Liver (tissue), 10 donors: ENCODE measurements at places on chromosomes 2 and 18. TPM values are rescaled to one million over a fixed set of nuclear protein-coding genes. Genes with fewer than 3 reads are reported as not detected.
A peak's percentile ranks its signal among the peaks of the same experiment; 100 is the strongest.

- no peaks in the 10 kb centered on the region for H3K27me3 ChIP-seq
- H3K27ac ChIP-seq: no peak overlapping the region
- no peak overlapping the region for H3K4me3 ChIP-seq
- H3K36me3 ChIP-seq: no peaks in the 10 kb centered on the region
- no peaks in the 10 kb centered on the region for H3K4me1 ChIP-seq
- DNase-seq: no peak
These were observed 182.0 kb upstream of the HNRNPA3 start for GRCh38 chr2:177030451-177031105.

- no peak overlapping the region for H3K4me3 ChIP-seq
- H3K4me1 ChIP-seq: no peaks in the 10 kb centered on the region
- DNase-seq: no peak
- no peaks in the 10 kb centered on the region for H3K27me3 ChIP-seq
- no peak overlapping the region for H3K27ac ChIP-seq
- H3K36me3 ChIP-seq: no peaks in the 10 kb centered on the region
These were observed 19.6 kb upstream of the REL start for GRCh38 chr2:60861736-60862135.

DNA sequence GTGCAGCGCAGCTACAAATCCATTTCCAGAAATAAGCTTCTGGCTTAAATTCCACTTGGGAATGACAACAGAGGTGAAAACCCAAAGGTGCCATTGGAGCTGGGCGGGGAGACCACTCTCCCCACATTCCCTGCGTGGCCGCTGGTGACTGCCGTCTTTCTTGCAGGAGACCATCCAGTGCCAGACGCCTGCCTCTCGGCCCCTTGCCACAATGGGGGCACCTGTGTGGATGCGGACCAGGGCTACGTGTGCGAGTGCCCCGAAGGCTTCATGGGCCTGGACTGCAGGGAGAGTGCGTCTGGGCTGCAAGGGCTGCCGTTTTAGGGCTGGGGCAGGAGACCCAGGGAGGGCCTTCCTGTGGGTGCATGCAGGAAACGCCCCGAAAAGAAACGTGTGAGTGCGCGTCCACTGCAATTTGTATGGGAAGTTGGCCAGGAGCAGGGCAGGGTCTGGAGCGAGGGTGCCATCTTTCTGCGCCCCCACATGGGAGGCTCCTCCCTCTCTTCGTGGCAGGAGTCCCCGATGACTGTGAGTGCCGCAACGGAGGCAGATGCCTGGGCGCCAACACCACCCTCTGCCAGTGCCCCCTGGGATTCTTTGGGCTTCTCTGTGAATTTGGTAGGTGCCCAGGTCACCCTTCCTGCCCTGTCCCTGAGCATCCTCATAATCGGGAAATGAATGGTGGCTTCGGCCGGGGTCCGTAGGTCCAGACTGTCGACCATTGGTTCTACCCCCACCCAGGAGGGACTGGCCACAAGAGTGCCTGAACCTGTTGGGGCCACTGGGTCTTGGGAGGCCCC is 49.9 kb downstream of the SNED1 start:
- H3K4me1 ChIP-seq: no peaks in the 10 kb centered on the region
- no peak for DNase-seq
- H3K36me3 ChIP-seq: peaks cover 2% of the 10 kb centered on the region
- H3K4me3 ChIP-seq: no peak overlapping the region

DNA sequence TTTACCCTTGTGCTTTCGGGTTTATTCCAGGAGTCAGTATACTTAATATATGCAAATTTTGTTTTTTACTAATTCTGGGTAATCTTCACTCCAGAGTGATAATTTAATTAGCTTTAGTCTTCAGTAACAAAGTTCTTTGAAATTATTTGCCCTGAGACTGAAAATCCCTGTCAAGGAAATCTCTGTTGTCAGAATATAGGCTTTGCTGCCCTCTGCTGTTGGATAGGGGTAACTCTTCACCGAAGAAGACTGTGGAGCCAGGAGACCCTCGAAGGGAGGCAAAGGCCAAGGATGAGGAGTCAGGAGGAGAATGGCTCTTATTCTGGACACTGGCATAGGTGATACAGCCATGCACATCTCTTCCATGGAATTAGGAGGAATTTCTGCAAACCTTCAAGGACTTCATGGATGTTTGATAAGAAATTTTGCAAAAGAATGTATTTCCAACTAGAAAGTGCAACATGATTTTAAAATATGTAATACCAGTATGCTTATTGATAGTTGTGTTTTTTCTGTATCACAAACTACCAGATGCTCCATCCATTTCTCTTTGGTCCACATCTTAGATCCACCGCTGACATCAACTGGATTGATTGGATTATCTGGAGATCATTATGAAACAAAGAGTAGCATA is 182.3 kb downstream of the RDH14 start:
- H3K4me1 ChIP-seq: no peaks in the 10 kb centered on the region
- H3K4me3 ChIP-seq: no peak overlapping the region
- H3K36me3 ChIP-seq: peaks cover 1% of the 10 kb centered on the region
- H3K27me3 ChIP-seq: no peaks in the 10 kb centered on the region
- no peak for DNase-seq
- H3K27ac ChIP-seq: no peak overlapping the region

- H3K4me3 ChIP-seq: no peak overlapping the region
- H3K4me1 ChIP-seq: no peaks in the 10 kb centered on the region
- no peaks in the 10 kb centered on the region for H3K27me3 ChIP-seq
- H3K27ac ChIP-seq: no peak overlapping the region
These were observed 103.2 kb downstream of the CTIF start for GRCh38 chr18:48641981-48642380.

GRCh38 chr2:199693861-199694260 is 157.1 kb downstream of the FTCDNL1 start:
- no peak overlapping the region for H3K27ac ChIP-seq
- no peaks in the 10 kb centered on the region for H3K27me3 ChIP-seq
- no peaks in the 10 kb centered on the region for H3K36me3 ChIP-seq
- no peak for DNase-seq
- H3K4me1 ChIP-seq: no peaks in the 10 kb centered on the region
- H3K4me3 ChIP-seq: no peak overlapping the region

- H3K27ac ChIP-seq: no peak overlapping the region
- no peaks in the 10 kb centered on the region for H3K36me3 ChIP-seq
- H3K4me3 ChIP-seq: no peak overlapping the region
- no peaks in the 10 kb centered on the region for H3K27me3 ChIP-seq
- peaks cover 7% of the 10 kb centered on the region for H3K4me1 ChIP-seq
These were observed 7.5 kb downstream of the SLC11A1 start for GRCh38 chr2:218389333-218390150.

- H3K27me3 ChIP-seq: no peaks in the 10 kb centered on the region
- H3K27ac ChIP-seq: no peak overlapping the region
- no peak for DNase-seq
These were observed 907.2 kb upstream of the CDH2 start for GRCh38 chr18:29084120-29084519.

GRCh38 chr2:239953418-239954061 is 71.6 kb downstream of the NDUFA10 start:
- no peaks in the 10 kb centered on the region for H3K27me3 ChIP-seq
- H3K4me1 ChIP-seq: no peaks in the 10 kb centered on the region
- H3K27ac ChIP-seq: no peak overlapping the region

DNA sequence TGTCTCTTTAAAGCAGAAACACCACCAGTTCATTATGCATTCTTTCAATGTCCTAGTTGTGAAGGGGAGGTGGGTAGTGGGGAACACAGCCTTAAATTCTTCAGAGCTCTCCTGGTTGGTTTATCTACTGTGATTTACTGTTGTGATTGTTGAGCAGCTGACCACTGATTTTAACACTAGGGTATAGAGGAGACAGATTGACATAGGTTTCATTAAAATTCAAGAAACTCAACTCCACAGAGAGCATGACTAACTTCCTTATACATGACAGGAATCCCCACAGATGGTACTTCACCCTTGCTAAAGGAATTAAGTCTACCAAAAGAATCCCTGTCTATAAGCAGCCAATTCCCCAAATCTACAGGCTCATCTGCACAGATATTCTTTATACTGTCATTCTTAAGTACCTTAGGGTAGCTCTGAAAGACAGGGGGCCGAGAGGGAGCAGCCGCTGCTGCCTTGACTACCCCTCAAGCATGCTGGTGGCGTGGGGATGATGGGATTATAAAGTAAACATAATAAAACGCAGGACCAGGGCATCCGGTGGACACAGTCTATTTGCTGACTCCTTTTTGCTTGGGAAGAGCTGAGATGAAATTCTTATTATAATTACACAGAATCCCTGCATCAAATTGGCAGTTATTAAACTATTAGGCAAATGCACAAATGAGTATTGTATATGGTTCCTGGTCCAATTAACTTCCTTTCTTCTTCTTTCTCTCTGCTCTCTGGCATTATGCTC is 1377.6 kb upstream of the PIK3C3 start:
- no peak overlapping the region for H3K4me3 ChIP-seq
- no peaks in the 10 kb centered on the region for H3K27me3 ChIP-seq
- no peak for DNase-seq

DNA sequence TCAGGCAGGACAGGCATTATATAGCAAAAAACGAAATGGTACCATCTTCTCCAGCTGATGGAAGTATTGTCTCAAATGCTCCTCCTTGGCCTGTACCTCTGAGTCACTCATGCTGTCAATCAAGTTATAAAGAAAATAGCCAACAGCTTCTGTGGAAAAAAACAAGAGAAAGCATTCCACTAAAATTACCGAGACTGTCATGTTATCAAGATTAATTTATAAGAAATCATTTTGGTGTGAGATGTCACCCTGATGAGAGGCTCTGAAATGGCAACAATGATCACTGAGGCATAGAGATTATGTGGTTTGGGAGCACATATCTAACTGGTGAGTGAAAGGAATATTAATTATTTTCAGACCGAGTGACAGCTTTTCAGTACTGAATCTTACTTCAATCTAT is 47.4 kb downstream of the LRPPRC start:
- H3K36me3 ChIP-seq: peaks cover 58% of the 10 kb centered on the region
- DNase-seq: no peak
- no peak overlapping the region for H3K27ac ChIP-seq
- no peak overlapping the region for H3K4me3 ChIP-seq
- no peaks in the 10 kb centered on the region for H3K27me3 ChIP-seq

- H3K36me3 ChIP-seq: peaks cover 4% of the 10 kb centered on the region
- no peak overlapping the region for H3K4me3 ChIP-seq
- no peak for DNase-seq
- no peaks in the 10 kb centered on the region for H3K27me3 ChIP-seq
- H3K27ac ChIP-seq: no peak overlapping the region
These were observed 86.8 kb downstream of the ESCO1 start for GRCh38 chr18:21513741-21514140.

DNA sequence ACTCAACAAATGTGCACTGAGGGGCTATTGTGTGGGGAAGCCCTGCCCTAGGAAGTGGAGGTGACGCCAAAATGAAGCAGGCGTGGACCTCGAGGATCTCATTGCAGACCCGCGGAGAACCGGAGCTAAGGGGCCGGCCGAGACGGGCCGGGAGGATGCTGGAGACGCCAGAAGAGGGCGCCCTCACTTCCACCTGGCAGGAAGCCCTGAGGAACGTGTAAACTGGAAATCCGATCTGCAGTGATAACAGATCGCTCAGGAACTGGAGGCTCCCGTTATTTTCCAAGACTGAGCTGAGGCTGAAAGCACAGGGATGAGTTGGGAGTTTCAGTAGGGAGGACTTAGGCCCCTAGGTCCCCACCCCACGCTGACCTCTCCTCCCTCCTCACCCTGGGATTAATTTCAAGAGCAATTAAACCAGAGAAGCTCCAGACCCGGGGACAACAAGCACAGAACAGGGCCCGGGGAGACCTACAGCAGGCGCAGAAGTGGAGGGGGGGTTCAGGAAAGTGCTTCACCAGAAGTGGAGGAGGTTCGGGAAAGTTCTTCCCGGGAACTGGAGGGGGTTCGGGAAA is 7.7 kb upstream of the COL6A3 start:
- H3K27ac ChIP-seq: no peak overlapping the region
- H3K36me3 ChIP-seq: no peaks in the 10 kb centered on the region
- H3K27me3 ChIP-seq: peaks cover 3% of the 10 kb centered on the region
- peak; percentile 53 for DNase-seq
- H3K4me3 ChIP-seq: no peak overlapping the region

GRCh38 chr2:24009680-24010476 is at the start of gene MFSD2B:
TSS of gene MFSD2B (plus strand) at chr2:24010085. CDS start at chr2:24010097, 12 bp downstream.
- H3K4me1 ChIP-seq: peaks cover 10% of the 10 kb centered on the region
- no peaks in the 10 kb centered on the region for H3K27me3 ChIP-seq
- no peak within 1 kb of the TSS for H3K27ac ChIP-seq

- no peaks in the 10 kb centered on the region for H3K4me1 ChIP-seq
- H3K27me3 ChIP-seq: no peaks in the 10 kb centered on the region
- no peak overlapping the region for H3K27ac ChIP-seq
- DNase-seq: no peak
These were observed 273.1 kb downstream of the PHLPP1 start for GRCh38 chr18:62988471-62988870.

GRCh38 chr2:127453392-127454171 is 35.4 kb downstream of the PROC start:
- H3K36me3 ChIP-seq: no peaks in the 10 kb centered on the region
- no peak for DNase-seq
- no peaks in the 10 kb centered on the region for H3K27me3 ChIP-seq
- no peak overlapping the region for H3K4me3 ChIP-seq

DNA sequence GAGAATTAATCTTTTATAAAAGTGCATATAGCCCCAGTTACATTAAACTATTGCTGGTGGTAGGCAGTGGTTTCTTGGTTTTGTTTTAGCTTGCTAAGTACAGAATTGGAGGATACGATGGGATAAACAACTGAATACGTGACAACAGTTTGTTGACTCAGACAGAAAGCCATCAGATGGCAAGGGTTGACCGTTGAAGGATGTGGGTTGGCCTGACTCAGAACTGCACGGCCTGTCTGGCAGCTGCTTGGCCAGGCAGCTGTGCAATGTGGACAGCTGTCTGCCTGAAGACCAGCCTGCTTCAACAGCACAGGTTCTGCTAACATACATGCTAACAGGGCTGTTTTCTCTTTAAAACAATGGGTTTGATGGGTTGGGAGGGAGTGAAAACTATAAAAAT is 46.6 kb downstream of the PRKRA start:
- H3K4me1 ChIP-seq: no peaks in the 10 kb centered on the region
- no peak for DNase-seq
- H3K27me3 ChIP-seq: no peaks in the 10 kb centered on the region
- no peak overlapping the region for H3K27ac ChIP-seq

DNA sequence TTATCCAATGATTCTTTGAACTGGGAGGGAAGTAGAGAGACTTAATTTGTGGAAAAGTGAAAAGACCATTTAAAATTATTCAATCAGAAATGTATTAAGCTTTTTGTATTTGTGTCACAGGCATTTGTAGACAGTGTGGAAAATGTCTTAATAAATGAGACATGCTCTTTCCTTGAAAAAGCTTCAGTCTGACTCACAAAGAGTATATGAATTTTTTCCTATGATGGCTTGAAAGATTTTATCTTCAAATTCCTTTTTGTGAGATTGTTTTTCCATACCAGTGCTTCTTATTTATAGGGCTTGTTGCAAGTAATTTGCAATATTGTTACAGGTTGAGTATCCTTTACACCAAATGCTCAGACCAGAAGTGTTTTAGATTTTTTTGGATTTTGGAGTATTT is 39.5 kb downstream of the STON1 start:
- H3K27me3 ChIP-seq: no peaks in the 10 kb centered on the region
- no peak overlapping the region for H3K27ac ChIP-seq

- DNase-seq: no peak
- H3K27me3 ChIP-seq: no peaks in the 10 kb centered on the region
- no peaks in the 10 kb centered on the region for H3K4me1 ChIP-seq
- H3K36me3 ChIP-seq: no peaks in the 10 kb centered on the region
- no peak overlapping the region for H3K4me3 ChIP-seq
These were observed 117.4 kb upstream of the DSEL start for GRCh38 chr18:67633939-67634338.

Gene MBD2
- total RNA-seq: 11.8 TPM

Gene METTL5
- total RNA-seq: 25.7 TPM

Gene COL3A1
- 207 TPM for total RNA-seq

Gene BMP10
- total RNA-seq: 8.0 TPM

Gene SP9
- not detected for total RNA-seq

Gene SH3BP4
- total RNA-seq: 4.1 TPM

Gene ACMSD
- 91.4 TPM for total RNA-seq

Gene ASB18
- total RNA-seq: not detected

Gene DNER
- total RNA-seq: not detected
